ENCODE measurements at places on chromosomes 6 and 20.

GRCh38 chr20:41630846-41631245, 12.7 kb upstream of the CHD6 start:
- DNase-seq, result no peak

GRCh38 chr20:7601431-7601830, 338.8 kb downstream of the HAO1 start:
- no peak for DNase-seq

- no peak for DNase-seq
Measured at GRCh38 chr20:58982406-58983114, 1.5 kb downstream of the NELFCD start.

DNA sequence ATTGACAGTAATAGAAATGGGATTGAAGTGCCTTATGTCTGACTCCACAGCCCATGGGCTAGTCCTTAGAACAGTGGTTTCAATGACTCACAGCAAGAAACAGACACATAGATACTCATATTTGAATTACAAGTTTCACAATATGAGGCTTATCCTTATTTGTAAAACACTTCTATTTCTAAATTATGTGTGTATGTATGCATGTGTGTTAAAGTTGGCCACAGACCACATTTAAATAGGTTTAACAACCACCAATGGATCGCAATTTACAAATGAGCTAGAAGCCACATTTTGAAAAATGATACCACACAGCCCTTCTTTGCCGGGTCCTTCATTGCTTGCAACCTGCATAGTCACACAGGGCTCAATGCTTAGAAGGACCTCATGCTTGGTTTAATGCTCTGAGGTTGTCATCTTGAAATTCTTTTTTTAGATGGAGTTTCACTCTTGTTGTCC, 157.8 kb upstream of the PREP start:
- no peak for DNase-seq

DNA sequence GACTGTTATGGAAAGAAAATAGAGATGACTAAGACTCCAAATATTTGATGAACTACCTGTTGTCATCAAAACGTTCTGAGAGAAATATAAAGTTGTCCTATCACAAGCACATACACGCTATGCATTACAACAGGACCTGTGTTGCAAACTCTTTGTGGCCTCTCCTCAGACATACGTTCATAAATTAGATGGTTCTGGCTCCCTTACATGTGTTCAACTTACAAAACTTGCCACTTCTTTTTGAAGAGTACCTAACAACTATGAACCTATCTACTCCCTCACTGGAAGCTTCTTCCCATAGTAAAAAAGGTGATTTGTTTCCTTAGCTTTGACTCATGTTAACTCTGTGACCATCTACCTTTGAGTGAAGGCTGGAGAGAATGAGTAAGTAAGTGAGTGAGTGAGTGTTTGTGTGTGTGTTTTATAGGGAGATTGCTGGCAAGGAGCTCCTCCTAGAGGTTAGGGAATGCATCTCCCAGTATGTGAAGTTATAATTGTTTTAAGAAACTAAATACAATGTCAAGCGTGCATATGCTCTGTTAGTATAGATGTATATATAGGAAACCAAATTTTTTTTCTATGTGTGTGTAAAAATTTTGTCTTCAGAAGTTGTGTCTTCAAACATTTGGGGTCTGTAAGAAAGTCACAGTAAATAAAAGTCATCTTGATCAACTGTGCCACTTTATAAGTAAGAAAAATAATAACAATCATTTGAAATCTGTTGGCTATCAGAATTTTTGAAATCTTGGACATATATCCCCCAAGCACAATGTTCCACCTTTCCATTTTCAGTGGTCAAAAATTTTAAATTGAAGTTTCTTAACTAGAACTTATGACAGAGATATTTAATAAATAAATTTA, 1211.1 kb upstream of the GJE1 start:
- DNase-seq, result peak; percentile 8

All from NCI-H2081 treated with DMSO at 0.1 percent for 48 hours (cell line).